ENCODE measurements at places on chromosomes 1 and 21. TPM values are rescaled to one million over a fixed set of nuclear protein-coding genes. Genes with fewer than 3 reads are reported as not detected.

DNA sequence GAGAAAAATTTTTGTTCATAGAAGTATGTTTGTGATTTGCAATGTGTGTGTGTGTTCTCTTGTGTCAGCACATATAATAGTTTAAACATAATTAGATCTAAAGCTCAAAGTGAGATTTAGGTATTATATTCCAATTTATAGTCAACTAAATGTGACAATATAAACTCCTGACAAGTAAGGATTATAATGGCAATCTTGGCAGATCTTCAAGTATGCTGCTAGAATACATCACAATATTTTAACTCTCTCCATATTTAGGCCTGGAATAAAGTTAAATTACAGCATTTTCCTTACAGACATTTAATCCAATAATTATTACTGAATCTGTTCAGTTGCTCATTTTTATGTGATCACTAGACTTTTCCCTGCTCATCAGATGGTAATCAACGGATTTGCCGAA is 65.8 kb downstream of the LYPLAL1 start:
- no peak for DNase-seq

DNA sequence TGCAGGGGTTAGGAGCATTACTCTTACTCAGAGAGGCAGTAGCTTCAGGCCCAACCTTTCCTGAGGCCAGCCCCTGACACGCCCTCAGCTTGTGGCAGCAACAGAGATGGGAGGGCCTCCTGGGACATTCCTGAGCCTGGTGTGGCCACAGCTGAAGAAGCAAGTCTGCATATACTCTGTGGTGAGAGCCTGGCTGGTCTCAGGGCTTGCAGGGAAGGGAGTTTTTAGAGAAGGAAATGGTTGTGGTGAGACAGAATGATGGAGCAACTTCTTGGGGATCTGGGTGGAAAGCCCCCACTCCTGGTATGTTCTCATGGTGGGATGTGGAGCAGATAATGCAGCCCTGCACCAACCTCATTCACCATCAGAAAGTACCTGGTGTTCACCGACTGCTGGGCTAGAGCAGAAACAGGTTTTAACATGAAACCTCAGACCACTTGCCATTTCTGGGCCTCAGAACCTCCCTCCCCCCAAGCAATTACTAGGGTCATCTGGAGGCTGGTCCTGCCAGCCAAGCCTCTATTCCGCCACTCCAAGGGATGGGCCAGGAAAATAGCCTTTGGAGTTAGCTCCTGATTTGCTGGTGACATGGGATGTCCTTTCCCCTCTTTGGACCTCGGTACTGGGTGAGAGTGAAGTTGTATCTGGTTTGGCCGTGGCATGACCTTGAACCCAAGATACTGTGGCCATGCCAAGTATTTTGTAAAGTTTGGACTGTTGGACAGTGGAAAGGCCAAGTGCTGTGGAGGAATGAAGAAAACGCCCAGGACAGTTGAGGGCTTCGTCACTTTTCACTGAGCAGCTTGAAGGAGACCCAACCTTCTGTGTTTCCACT is 28.1 kb upstream of the RNF19B start:
- no peak for DNase-seq

The SGIP1 gene
- total RNA-seq = 4.2 TPM

The IQGAP3 gene
- 0.55 TPM for total RNA-seq

- no peak for DNase-seq
Observed at GRCh38 chr1:201870397-201870796, 18.3 kb upstream of the SHISA4 start.
